ENCODE measurements at places on chromosomes 3 and 15.

GRCh38 chr3:188468196-188468595, 314.2 kb downstream of the LPP start:
- no peak for DNase-seq

- peak; percentile 60 for DNase-seq
Observed at GRCh38 chr15:40743921-40744814, 10.9 kb downstream of the RMDN3 start.

DNA sequence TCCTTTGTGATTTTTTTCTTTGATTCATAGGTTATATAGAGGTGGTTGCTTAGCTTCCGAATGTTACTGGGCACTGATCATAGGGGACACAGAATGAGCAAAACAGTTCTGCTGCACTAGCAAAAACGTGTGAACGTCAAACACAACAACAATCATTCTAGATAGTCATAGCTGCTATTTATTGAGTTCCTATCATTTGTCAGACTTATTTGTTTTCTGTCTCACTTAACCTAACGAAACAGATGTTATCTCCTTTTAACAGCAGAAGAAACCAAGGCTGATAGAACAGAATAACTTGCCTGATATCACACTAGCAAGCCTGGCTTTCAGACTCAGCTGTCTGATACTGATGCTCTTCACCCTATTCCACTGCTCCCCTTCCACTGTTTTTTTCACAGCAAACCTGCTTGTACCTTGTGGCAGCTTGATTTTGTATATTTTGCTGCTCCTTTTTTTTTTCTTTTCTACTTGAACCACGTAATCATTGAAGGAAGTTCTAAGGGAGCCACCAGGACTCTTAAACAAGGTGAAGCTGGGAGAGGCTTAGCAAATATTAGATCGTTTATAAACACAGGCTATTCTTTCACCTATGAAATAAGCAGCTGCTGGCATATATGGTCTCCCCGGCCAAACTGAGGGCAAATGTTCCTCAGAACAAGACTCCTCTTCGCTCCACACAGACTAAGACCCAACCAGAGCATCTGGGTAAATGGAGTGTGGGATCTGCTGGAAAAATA, 78.8 kb downstream of the MCF2L2 start:
- DNase-seq = no peak

- DNase-seq = no peak
Observed at GRCh38 chr3:52833202-52833601, 1.6 kb downstream of the MUSTN1 start.

- DNase-seq = no peak
Observed at GRCh38 chr3:159137949-159138348, 336.1 kb downstream of the MFSD1 start.

DNA sequence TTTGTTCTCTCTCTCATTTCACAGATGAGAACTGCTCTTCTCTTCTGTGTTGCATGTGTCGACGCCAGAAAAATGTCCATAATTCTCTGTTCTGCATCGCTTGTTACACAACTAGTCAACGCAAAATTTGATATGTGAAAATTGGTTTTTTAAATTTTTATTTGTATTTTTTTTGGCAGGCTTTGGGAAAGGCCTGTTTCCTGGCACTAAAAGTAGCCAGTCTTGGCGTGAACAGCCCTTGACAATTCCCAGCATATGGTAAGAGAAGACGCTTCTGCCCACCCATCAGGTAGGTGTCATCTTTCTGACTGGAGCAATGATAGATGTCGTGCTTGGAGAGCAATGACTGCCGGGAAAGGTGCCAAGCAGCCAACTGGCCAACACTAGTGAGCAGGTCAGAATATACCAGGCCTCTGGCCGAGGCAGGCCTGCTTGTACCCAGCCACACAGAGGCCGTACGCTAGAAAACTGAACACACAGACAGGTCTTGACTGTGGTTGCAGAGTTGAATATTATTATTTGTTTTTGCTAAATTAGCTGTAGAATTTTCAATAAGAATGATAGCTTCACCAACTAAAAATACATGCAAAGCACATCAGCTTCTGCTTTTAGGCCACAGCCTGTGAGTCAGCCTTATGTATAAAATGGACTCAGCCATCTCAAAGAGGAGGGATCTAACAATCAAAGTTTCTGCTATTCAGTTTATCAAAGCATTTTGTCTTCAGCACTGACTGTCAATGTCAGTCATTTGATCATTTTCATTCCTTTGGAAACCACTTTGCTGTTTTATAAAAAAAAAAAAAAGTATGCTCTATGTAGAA, 837.5 kb downstream of the MCTP2 start:
- no peak for DNase-seq

DNA sequence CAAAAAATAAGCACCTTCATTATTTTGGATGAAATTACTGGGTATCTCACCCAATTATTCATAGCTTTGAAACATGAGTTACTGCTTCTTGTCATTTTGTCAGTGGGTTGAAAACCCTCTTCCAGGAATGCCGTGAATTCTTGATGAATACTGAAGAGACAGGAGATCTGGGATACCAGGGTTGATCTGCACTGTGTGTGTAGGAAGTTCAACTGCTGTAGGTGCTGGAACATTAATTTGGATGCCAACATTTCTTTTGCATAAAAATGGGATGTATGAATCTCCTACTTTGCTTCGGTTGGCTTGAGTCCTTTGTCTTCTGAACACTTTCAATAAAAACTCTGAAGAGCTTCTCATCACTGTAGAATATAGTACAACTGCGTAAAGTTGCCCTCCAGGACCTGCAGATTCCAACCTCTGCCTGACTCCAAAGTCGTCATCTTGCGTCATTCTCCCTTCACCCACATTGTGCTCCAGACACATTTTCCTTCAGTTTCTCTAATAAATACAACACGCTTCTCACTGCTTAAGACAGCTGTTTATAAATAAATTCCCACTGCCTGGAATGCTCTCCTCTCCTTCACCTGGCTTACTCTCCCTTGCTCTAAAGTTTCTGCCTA, 312.7 kb upstream of the TGFBR2 start:
- DNase-seq = no peak

GRCh38 chr15:31503256-31503655, 176.6 kb downstream of the KLF13 start:
- no peak for DNase-seq

- DNase-seq = no peak
Observed at GRCh38 chr3:61638741-61639140, 77.4 kb downstream of the PTPRG start.

DNA sequence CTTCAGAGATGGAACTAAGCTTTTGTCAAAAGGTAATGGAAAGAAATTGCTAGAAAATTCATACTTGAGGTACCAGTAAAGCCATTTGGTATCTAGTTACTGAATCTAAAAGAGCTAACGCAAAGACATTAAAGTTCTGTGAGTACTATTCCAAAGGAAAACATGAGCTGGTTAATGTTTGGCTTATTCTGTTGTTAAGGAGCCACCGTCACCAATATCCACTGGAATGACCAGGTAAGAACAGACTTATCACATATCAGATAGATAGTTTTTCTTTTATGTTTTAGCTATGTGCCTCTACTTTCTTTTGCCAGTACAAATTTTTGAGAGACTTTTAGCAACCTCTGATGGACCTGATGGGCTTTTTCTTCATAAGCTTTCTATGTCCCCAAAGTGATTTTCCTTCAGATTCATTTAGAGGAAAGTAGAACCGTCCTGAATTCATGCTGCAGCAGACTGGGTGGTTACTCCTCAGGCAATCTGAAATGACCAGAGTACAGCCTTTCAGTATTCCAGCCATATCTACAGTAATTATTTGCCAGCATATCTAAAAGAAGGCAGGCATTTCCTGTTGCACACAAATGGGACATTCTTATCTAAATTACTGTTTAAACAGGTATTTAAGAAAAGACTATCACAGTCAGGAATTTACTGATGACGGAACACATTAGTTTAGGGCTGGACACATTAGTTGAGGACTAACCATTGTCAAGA, 274.1 kb downstream of the MECOM start:
- no peak for DNase-seq

DNA sequence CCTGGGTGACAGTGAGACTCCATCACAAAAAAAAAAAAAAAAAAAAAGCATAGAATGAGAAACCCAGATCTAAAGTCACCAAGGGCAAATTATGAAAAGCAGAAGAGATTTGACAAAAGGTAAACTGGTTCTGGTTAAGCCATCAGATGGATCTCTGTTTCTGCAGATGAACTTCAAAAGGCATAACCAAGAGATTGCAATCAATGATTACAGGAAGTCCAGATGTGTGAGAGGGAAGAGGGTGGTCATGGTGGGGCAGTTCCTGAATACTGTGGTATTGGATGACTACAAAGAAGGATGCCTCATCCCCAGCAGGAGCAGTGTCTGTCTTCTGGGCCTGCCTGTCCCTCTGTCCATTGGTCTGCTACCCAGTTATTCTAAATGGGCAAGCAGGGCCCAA, 3.8 kb downstream of the P4HTM start:
- no peak for DNase-seq

DNA sequence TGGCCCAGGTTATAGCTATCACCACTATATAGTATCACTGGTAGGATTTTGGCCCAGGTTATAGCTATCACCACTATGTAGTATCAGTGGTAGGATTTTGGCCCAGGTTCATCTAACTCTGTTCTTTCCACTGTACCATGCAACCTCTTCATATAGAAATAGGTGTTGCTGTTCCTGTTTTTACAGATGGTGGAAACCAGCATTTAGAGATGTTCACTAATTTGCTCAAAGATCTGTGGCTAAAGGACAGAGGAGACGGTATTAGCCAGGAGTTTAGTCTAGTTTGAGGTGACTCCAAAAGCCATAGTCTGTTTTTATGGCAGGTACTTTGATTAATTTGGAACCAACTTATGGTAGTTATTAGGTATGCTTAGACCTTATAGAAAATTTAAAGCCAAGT, 3.1 kb downstream of the LRCH3 start:
- no peak for DNase-seq

- DNase-seq = no peak
Observed at GRCh38 chr3:45864760-45865519, 21.4 kb upstream of the CCR9 start.

GRCh38 chr3:191922570-191922969, 461.6 kb downstream of the PYDC2 start:
- no peak for DNase-seq

- DNase-seq = no peak
Observed at GRCh38 chr3:128282380-128283196, 129.3 kb downstream of the EEFSEC start.

GRCh38 chr15:75532413-75533250, 46.5 kb downstream of the PTPN9 start:
- DNase-seq = no peak

- DNase-seq = no peak
Observed at GRCh38 chr15:34259566-34259965, 34.8 kb downstream of the EMC4 start.

DNA sequence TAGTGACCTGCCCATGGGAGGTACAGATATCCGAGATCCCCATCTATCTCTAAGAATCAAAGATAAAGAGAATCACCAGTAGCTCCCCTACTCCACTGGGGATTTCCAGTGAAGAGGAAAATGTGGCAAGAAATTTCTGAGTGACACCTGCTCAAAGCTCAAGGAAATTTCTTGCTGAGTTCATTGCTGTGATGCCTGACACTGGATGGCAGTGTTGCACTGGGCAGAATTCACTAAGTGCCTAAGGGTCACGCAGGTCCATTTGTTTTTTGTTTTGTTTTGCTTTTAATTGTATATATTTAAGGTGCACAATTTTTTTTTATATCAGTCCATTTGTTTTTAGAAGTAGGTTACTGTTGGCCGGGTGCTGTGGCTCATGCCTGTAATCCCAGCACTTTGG, 109.5 kb upstream of the KCNAB1 start:
- DNase-seq = no peak

GRCh38 chr3:40770061-40770460, 245.3 kb downstream of the ZNF621 start:
- no peak for DNase-seq
